ENCODE measurements at places on chromosomes 7 and 10.

DNA sequence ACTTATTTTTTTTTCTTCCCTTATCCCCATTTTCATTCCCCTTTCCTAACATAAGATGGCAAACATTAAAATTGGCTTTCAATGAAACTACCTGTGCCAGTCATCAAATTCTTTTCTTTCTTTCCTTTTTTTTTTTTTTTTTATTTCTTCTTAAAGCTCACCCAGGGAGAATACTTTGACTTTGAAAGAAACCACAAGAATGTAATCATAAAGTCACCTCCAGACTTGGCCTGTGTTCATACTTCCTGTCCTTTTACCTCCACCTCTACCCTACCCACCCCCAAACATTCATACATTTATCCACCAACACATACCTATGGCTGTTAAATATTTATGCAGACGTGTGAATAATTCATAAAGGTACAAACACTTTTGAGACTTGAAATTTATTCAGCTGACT, 254.6 kb downstream of the SLC25A13 start:
- DNase-seq, result no peak

DNA sequence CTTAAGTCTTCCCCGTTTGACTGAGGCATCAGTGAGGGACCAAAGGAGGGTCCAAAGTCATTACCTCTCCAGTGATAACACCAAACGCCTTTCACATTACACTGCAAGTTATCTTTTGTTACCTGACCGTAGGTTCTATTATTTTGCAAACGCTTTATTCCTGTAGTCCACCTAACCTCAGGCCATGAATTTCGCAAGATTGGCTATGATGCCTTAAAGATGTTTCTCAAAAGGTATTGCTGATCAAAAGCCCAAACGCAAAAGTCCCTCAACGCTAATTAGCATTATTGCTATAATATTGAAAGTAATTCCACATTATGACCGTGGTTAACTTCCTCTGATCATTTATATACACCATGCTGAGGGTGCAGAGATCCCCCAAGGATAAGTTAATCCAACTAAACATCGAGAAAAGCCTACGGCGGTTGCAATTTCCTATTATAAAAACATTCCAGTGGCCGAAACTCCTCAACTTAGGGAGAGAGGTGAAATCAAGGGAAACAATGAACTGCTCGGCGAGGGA, 649 bp downstream of the DNA2 start:
- no peak for DNase-seq

GRCh38 chr7:150379441-150380379, 580 bp downstream of the ZNF775 start:
- no peak for DNase-seq

- no peak for DNase-seq
These were observed 176.1 kb downstream of the ABCA13 start for GRCh38 chr7:48347230-48347825.

DNA sequence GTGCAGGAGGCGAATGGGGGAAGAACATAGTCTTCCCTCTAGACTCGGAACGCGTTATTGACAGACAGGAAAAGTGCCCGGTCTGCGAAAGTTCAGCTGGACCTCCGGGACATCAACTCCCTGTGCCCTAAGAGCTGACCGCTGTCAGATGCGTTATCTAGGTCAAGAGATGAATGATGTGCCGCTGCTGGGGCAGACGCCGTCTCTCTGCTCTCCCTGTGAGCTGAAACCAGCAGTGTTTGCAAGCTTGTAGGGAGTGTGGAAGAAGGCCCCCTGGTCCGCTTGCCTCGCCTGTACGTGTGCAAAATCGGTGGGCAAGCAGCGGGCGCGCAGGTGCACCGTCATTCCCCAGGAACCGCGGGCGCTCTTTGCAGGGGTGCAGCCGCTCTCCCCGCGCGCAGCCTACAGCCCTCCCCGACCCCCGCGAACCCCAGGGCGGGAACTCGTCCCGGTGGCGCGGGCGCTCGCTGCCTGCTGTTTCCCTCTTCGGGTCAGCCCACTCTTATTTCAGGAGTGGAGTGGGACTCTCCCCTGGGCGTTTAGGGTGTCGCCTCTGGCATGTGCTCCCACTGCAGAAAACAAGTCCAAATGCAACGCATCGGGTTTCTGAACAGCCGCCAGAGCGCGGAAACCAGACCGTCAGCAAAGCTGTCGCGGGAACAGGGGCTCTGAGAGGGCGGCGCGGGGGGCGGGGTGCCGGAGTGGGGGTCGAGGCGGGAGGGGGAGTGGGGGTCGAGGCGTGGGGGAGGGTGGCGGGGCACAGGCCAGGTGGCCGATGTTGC, 1.8 kb upstream of the PFKFB3 start:
- DNase-seq, result no peak

DNA sequence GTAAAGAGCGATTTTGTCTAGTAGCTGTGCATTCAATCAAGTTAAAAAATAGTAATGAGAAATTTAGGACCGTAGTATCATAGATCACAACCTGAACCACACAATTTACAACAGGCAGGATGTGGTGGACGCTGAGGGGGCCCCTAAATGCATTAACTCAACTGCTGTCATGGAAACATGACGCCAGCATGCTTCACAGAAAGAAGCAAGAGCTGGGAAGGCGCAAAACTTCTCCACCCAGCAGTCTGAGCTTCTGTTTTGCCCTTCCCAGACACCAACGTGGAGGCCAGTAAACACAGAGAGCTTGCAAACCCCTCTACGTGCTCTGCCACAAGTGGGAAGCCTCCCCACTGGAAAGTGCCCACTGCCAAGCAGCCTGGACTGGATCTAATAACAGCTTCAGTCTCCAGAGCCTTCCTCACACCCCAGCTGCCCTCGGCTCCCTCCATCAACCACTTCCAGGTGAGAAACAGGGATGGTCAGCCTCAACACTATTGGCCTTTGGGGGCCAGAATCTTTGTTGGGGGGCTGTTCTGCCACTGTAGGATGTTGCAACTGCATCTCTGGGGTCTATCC, 151.8 kb downstream of the SFMBT2 start:
- no peak for DNase-seq

DNA sequence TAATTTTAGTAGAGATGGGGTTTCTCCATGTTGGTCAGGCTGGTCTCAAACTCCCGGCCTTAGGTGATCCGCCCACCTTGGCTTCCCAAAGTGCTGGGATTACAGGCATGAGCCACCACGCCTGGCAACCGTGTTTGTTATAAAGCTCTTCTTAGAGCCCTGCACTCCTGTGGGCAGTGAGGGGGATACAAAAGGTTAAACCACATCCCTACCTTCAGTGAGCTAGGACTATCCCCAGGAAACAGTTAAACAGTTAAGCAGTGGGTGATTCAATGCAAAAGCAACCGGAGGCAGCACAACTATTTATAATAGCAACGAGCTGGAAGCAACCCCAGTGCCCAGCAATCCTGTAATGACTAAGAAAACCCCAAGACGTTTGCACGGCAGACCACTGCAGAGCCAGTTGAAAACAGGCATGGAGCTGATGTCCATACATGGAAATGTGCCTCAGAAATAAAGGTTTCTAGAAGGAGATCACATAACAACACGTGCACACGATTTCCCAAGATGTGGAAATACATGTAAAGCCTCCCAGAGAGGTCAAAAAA, 107.2 kb upstream of the LYZL2 start:
- no peak for DNase-seq

DNA sequence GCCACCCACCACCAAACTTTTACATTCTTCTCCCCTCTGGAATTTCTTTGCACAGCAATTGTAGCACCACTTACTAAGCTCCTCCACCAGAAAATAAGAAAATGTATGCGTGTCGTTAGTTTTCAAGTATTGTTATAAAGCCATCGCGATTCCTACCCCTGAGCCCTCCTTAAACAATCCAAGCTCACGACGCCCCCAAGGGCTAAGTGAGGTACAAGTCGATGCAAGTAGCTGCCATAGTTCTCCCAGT, 1.3 kb downstream of the FRAT2 start:
- DNase-seq, result no peak

DNA sequence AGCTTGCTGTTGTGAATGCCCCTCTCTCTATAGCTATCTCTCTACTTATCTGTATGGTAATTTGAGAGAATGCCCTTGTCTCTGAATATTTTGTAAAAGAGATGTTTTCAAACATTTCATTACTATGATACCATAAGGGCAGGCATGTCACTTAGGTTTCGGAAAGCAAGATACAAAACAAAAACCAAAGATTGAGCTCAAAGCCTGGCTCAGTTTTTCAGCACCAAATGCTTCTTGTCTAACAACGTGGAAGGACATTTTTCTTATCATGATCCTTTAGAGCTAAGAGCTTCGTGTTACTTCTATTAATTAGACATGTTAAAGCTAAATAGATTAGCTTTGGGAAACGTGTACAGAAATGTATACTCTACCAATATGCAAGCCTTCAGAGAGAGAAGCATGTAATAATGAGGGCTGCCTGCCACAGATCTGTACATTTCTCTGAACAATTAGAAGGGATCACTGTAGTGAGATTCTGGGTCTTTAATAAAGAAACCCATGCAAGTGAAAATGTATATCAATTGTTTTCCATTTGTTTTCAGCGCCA, 148.9 kb downstream of the ARID5B start:
- DNase-seq, result no peak

GRCh38 chr7:131244259-131244852, 83.3 kb upstream of the MKLN1 start:
- no peak for DNase-seq

- no peak for DNase-seq
These were observed 3.9 kb downstream of the KLRG2 start for GRCh38 chr7:139479620-139480019.

DNA sequence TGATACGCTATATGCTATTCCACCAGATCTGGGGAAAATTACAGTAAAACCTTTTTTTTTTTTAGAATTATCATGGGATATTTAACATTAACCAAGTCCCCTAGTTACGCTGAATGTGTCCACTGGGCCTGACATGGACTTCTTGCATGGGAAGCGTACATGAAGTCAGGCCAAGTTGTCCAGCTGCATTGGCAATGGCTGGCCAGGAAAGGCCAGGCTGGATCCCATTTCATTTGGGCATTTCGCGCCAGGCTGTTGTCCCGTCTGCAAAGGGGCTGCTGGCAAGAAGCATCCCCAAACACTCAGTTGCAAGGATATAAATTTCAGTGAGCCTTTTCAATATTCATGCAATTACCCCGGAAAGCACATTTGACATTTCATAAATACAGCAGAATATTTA, 933.3 kb downstream of the GRID1 start:
- DNase-seq, result no peak

DNA sequence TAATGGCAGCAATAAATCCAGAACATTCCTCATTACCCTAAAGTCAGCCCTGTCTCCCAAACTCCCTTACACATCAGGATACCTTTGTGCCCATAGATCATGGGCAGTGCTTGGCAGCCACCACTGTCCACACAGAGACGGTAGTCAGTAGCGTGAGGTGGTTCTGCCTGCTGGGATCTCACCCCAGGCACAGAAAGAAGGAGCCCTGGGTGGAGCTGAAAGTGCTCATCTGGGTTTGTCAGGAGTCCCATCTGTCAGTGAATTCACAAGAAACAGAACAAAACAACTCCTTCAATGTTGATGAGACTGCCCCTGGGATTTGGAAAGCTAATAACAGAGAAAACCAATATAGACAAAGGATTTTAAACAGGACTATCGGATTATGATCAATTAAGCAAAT, 90.2 kb upstream of the PRSS58 start:
- DNase-seq, result no peak

GRCh38 chr10:49365275-49365674, 30.6 kb downstream of the DRGX start:
- no peak for DNase-seq

GRCh38 chr10:70031215-70031614, 21.4 kb upstream of the MACROH2A2 start:
- no peak for DNase-seq

- DNase-seq, result no peak
These were observed 355.3 kb upstream of the NPVF start for GRCh38 chr7:25583621-25584020.

- no peak for DNase-seq
These were observed 183.5 kb upstream of the CDCA7L start for GRCh38 chr7:22129166-22129565.

GRCh38 chr7:156947120-156947843, 2.2 kb upstream of the NOM1 start:
- DNase-seq, result no peak

GRCh38 chr10:15859509-15859905, 800 bp downstream of the MINDY3 start:
- no peak for DNase-seq

GRCh38 chr10:68330852-68331454, 911 bp upstream of the HNRNPH3 start:
- DNase-seq, result no peak

DNA sequence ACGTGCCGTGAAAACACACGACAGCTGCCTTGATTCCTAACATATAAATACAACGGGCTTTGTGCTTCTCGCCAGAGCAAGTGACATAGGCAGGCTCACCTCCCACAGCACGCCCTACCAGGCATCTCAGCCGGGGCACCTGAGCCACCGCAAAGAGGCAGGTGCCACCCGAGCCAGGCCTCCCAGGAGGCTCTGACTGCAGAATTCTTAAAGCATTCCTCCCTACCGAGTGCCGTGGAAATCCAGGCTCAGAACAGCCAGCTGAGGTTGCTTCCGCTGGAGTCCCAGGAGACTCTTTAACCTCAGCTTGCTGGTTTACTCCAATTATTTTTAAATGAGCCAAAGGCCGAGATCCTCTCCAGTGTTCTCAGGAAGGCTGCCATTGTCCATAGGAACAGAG, 206.5 kb downstream of the USP6NL start:
- DNase-seq, result no peak

DNA sequence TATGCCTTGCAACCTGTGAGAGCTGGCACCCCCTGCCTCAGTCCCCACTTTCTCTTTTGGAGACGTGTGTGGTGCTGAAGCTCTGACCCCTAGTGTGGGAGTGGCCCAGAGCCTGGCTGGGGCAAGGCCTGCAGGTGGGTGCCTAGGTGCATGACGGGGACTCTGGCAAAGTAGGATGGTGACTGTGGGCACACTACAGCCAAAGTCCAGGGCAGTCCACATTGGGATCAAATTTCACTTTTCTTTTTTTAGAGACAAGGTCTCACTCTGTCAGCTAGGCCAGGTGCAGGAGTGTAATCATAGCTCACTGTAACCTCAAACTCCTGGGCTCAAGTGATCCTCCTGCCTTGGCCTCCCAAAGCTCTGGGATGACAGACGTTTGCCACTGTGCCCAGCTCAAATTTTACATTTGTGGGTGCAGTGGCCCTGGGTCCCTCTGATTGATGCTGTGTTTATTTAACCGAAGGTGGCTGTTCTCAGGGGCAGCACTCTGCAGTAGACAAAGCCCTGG, 52.3 kb downstream of the NEURL1 start:
- no peak for DNase-seq

DNA sequence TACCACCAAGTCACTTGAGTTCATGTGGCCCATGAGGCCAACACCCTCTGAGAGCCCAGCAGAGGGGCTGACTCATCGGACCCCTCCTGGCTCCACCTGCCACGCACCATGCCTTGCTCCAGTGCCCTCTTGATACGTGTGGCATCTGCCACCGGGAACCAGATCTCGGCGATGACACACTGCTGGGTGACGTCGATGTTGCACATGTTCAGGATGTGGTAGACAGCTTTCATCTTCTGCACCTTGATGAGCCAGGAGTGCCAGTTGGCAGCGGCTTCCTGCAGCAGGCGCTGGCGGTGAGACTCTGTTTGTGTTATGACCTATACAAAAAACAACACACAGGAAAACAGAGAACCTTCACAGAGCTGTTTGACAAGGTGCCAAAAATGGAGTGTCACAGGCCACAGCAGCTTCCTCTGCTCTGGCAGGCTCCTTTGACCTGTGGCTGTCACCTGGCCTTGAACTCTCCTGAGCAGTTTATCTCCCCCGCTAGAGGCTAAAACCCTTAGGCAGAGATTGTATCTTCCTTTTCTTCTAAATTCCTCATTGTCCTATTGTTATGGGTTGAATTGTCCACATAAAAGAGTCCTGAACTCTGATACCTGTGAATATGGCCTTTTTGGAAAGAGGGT, 45.2 kb upstream of the TMEM213 start:
- no peak for DNase-seq
